Right renal pelvis (tissue), 4 donors: ENCODE measurements at places on chromosomes 6 and 20. TPM values are rescaled to one million over a fixed set of nuclear protein-coding genes. Genes with fewer than 3 reads are reported as not detected.

DNA sequence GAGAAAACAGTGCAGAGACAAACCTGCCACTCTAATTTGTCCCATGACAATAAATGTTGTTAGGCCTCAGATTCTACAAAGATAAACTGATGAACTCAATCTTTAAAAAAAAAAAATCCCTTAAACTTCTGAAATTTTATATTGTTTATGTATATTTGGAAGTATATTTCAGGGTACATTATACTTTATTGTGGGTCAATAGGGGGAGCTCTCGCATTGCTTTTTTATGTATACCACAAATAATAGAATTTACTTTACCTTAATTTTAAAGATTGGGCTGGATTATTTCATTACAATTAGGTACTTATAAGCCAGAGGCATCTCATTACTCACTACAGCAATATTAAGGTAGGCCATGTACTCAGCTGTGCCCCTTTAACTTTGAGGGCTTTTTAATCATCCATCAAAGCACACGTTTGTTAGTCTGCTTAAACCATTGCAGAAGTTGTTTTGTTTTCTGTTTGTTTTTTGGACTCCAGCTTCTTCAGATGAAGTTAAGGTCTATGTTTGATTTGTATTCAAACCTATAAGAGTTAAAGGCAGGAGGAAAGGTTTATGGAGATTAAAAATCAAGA, 56.3 kb upstream of the EYA4 start:
- DNase-seq = peak; percentile 28

- DNase-seq = no peak
These were observed 1607.2 kb downstream of the GRIK2 start for GRCh38 chr6:103000688-103001087.

Gene THBS2
- polyA plus RNA-seq = 19.0 TPM

Gene DST
- 199 TPM for polyA plus RNA-seq
